ENCODE measurements at places on chromosomes 6 and 20.

GRCh38 chr6:137702791-137703424, 164.2 kb upstream of the TNFAIP3 start:
- DNase-seq, result no peak

GRCh38 chr20:38975539-38976120, 13.5 kb downstream of the DHX35 start:
- DNase-seq, result no peak

- DNase-seq, result no peak
Measured at GRCh38 chr6:2854396-2854982, 12.8 kb upstream of the SERPINB1 start.

GRCh38 chr6:15472621-15473020, 190.2 kb downstream of the DTNBP1 start:
- no peak for DNase-seq

DNA sequence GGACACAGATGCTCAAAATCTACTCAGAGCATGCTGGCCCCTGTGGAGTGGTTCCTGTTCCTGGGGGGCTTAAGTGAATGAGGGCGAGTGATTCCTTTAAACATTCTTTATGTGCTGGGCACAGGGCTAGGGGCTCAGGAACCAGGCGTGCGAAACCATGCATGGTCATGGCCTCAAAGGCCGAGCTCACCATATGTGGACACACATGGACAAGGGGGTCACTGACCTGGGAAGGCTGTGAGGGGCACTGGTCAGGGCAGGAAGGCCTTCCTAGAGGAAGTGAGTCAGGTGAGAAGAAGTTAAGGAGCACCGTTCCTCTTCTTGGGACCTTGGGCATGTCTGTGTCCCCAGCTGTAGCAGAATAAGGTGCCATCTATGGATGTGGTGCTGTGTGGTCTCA, 74.6 kb upstream of the BHLHE23 start:
- DNase-seq, result no peak

Data from NCI-H1930 (cell line).